ENCODE measurements at places on chromosomes 3 and 15.

GRCh38 chr15:68817304-68818065 lies 3.2 kb downstream of the ANP32A start:
- DNase-seq: peak; percentile 92

DNA sequence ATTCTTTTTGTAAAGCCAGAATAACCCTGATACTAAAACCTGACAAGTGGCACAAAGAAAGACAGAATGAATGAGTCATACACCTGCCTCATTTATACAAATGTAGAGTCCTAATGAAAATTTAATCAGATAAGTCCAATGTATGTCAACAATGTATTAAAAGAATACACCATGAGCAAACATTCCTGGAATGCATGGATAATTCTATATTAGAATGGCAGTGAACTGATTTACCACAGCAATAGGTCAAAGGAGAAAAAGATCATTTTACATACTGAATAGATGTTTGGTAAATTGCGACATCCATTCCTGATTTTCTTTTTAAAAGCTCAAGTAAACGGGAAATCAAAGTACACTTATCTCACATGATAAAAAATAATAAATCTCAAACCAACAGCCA lies 11.2 kb upstream of the LOXL1 start:
- DNase-seq: peak; percentile 22

GRCh38 chr3:29463304-29463703 lies 182.4 kb downstream of the RBMS3 start:
- DNase-seq: no peak

- DNase-seq: no peak
These were observed 157.9 kb downstream of the CHSY1 start for GRCh38 chr15:101093958-101094357.

- no peak for DNase-seq
These were observed 47.8 kb upstream of the CTSH start for GRCh38 chr15:78992416-78993256.

- DNase-seq: no peak
These were observed 20.2 kb downstream of the NIPA1 start for GRCh38 chr15:22806664-22807063.

DNA sequence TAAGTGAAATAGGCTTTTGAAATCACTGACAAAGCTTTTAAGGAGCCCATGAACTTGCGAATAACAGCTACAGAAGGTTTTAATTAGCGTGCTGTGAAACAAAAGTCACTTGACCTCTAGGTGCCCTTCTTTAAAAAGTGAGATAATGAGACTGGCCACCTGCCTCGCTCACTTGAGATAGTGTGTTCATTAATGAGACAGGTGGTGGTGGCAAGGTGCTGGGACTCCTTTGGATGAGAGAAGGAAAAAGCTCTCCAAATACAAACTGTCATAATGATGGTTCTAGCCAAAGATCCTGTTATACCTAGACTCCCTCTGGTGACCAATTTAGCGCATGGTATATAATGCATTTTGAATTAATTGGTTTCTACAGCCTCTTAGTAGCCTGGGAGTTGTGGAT lies 22.7 kb upstream of the IREB2 start:
- DNase-seq: peak; percentile 31

GRCh38 chr3:46890132-46890531 lies 12.6 kb downstream of the PTH1R start:
- no peak for DNase-seq

- no peak for DNase-seq
These were observed 530.8 kb downstream of the FOXP1 start for GRCh38 chr3:71052716-71053115.

- DNase-seq: no peak
These were observed 933 bp downstream of the DZIP1L start for GRCh38 chr3:138114431-138114918.

- DNase-seq: no peak
These were observed 98.9 kb downstream of the RPLP1 start for GRCh38 chr15:69551391-69552056.

DNA sequence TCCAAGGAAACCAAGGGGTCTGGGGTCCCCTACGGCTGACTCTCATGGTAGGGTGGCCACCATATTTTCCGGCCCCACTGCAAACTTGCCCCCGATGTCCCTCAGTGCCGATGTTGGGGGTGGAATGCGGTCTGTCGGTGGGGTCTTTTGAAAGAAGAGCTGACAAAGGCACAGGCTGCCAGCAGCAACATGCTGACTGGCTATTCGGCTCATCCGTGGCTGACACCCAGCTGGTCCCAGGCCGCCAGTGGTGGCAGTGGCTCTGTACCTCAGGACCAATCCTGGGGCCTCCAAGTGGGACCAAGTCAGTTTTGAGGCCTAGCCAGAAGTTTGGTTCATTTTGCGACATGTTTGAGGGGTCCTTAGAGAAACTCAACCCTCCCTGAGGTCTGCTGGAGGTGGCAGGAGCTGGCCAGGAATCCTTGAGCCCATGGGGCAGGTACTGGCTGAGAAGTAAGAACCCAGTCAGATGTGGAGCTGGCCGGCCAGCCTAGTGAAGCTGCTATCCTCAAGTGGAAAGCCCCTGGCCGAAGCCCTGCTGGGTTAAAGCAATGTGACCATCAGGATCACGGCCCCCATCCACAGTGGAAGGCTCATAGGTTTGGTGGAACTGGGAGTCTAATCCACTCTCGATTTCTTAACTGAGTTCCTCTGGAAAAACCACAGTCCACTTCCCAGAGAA lies 17.8 kb downstream of the BMF start:
- no peak for DNase-seq

DNA sequence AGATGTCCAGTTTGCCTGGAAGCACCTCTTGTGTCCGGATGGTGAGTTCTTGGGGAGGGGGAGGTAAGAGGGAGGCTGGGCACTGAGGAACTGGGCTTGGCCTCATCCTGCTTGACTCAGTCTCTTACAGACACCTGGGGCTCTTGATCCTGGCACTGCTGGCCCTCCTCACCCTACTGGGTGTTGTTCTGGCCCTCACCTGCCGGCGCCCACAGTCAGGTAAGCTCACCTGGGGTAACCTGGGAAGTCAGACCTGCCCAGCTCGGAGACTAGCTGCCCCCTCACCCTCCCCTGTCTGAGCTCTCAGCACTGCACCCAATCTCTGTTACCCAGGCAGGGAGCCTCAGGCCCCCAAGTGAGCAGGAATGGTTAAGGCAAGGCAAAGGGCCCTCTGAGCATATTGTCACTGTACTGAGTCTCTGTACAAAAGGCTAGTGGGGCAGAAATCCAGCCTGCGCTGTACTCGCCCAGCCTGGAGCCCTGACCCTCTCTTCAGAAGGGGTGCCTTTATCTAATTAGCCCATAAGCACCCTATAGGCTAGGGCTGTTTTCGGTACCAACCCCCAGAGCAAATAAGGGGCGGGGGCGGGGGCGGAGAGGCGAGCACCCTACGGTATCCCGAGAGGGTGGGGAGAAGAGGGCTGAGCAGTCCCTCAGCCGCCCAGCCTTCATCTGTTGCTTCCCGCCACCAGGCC lies 2.2 kb upstream of the IL17RC start:
- no peak for DNase-seq

DNA sequence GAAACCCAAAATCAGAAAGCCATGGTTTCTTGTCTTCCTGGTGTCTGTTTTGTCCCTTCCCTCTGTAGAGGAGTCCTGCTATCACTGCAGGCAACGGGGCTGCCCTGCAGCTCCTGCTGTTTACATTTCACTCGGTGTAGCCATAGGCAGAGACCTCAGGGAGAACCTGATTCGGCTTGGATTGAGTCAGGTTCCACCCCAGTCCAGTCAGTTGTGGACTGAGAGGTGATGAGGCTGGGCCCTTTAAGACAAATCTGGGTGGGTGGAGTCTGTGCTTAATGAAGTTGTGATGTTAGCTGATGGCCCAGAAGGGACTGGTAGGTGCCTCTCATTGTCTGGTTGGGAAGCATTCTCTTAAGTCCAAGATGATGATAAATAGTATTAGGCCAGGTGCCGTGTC lies 35.7 kb downstream of the FLNB start:
- DNase-seq: no peak

DNA sequence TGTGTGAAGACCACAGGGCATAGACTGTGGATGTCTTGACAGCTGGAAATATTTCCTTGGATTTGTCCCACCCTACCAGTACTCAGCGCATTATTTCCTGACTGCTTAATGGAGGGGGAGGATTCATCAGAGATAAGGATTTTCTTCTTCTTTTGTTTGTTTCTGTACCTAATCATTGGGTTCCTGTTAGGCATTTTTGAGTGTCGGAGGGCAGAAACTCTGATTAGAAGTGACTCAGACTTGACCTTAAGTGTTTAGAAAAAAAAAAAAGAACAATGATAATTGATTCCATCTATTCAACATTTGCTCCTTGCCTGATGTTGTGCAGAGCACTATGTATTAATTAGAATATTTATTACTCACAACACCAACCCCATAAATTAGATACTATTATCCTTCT lies 78.5 kb upstream of the SYNPR start:
- DNase-seq: no peak

GRCh38 chr3:8319935-8320634 lies 181.5 kb upstream of the LMCD1 start:
- DNase-seq: no peak

GRCh38 chr3:39260957-39261356 lies 18.9 kb downstream of the CX3CR1 start:
- DNase-seq: no peak

DNA sequence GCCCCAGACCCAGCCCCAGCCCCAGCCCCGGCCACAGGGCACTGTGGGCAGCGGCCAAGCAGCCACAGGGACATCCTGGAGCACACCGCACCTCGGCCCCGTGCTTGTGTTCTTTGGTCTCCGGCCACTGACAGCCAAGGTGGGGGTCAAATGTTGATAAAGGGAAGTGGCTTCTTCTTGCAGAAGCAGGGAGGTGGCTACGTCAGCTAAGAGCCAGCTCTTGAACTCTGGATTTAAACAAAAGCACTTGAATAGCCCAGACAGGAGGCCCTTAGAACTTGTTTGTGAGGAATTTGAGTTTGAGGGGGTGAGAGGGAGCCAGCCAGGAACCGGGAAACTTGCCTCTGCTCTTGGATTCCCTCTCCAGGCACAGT lies 135.8 kb upstream of the ABHD17C start:
- no peak for DNase-seq

DNA sequence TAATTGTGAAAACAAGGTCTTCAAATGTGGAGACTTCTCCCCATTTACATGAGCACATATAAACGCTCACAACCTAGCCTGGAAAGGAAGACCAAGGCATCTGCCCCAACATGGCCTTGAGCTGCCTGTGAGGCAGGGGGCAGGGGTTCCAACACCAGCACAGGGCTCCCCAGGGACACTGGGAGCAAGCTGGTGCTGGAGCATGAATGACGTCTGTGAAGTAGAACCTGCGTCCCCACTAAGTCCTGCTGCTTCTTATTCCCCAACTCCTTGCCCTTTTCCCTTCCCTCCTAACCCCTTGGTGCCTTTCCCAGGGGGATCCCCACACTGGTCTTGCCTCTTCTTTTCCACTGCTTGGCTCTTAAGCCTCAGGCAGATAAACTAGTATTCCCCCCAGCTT lies 93.1 kb downstream of the RBPMS2 start:
- DNase-seq: no peak

DNA sequence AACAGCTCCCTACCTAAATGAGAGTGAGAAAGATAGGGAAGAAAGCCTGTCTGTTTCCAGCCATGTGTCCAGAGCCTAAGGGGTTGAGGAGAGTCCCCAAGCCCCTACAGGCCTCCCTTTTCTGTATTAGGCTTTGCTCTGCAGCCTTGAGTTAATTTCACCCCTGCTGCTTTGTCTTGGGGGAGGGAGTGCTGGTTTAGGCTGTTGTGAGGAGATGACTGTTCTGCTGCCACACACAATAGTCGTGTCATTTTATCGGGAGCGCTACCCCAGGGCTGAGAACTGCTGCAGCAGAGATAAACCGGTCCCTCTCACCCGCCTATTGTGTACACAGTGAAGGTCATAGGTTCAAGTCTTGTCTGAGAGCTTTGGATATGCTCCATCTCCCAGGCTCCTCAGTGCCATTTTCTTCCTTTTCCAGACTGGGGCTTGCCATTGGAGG lies 1.4 kb downstream of the ZNF609 start:
- no peak for DNase-seq

GRCh38 chr3:82130046-82130445 lies 368.6 kb upstream of the GBE1 start:
- no peak for DNase-seq

DNA sequence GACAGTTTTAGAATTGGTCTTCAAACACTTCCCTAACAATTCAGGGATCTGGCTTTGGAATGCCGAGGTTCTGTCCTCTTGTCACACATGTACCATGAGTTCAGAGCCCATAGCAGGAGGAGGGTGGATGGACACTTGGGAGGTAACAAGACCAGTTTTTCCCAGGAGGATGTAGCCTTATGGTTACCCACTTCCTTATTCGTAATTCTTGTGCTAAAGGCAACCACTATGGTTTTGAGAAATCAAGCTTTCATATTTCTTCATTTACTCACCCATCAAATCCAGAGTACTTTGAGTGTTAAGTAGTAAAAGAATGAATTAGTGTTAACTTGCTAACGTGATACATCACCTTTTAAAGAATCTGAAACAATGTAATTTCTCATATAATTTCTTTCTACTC lies 479.6 kb upstream of the ALCAM start:
- no peak for DNase-seq

DNA sequence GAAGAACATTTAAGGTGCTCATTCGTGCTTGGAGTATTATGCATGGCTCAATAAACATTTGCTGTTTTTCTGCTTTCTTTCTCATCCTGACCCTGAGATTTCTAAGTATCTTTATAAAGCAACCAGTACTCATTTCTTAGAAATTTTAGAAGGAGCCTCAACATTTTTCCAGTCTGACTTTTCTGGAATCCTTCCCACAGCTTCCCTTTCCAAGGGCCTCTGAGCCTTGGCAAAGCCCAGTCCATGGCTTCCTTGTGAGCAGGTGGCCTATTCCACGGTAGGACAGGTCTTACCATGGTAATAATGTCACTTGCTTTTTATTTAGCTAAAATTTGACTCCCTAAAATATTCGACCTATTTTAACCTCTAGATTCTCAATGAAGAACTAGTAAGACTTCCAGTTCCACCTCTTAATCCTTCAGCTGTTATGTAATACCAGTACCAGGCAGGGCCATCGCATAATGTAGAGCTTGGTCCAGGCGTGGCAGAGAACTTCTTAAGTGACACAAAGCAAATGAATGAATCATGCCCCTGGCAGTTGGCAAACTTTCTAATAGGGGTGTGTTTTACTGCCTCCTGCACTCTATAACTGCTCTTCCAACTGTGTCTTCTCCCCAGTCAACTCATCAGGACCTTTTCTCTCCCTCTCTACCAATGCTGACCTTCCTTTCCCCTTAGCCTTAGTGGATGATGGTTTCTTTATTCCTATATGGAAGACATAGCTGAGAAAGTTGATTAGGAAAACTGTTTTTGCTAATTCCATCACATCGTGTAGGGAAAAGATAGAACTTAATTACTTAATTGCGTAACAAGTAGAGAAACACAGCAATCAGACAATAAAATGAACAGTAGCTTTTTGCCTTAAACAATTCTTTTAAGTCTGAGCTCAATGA lies 894 bp upstream of the TM4SF4 start:
- no peak for DNase-seq

- DNase-seq: no peak
These were observed 2.2 kb downstream of the ST6GAL1 start for GRCh38 chr3:186932281-186933181.

Measured in NCI-H526 treated with DMSO at 0.1 percent for 48 hours (cell line).